Activated T-helper 1 cell treated with Interleukin-2 at 50 U/mL for 16 hours (primary cell): ENCODE measurements at places on chromosomes 11 and 22.
A peak's percentile ranks its signal among the peaks of the same experiment; 100 is the strongest.

GRCh38 chr11:11769362-11769761 lies 72.4 kb upstream of the USP47 start:
- DNase-seq: no peak

DNA sequence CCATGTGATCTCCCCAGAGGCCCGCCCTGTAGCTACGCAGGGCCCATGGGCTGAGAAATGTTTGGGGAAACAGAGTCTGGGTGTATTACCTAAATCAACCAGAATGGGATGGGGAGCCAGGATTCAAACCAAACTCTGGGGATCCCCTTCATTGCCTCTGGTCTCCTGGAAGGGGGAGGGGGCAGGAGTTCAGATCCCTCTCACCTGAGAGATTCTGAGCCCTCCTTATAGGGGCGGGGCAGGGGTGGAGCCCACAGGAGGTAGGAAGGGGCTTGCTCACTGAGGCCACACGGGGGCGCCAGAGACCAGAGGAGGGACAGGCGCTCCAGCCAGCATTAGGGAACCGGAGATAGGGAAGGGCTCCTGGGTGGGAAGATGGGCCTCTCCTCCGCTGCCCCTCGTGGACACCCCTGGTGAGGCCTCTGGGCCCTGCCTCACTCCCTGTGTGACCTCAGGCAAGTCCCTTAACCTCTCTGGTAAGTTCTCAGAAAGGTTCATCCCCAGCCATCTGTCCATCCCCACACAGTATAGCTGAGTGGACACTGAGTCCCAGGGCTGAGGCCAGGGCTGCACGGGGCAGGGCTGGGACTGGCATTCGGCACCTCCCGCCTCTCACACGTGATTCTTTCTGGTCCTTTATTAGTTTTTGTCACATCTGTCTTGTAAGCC lies 2.7 kb upstream of the CDC42BPG start:
- peak; percentile 88 for DNase-seq

- no peak for DNase-seq
Observed at GRCh38 chr11:66346476-66347424, 679 bp downstream of the B4GAT1 start.

DNA sequence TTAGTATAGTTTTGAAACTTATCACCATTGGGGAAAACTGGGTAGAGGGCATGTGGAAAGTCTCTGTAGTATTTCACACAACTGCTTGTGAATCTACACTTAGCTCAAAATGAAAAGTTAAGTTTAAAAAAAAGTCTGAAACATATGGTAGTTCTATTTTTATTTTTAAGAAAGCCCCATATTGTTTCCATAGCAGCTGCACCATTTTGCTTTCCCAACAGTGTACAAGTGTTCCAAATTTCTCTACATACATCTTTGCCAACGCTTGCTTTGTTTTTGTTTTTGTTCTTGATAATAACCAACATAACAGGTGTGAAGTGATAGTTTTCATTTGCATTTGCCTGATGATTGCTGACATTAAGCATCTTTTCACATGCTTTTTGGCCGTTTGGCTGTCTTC lies 445.2 kb downstream of the FAM181B start:
- DNase-seq: no peak

GRCh38 chr11:61617515-61617914 lies 36.6 kb upstream of the SYT7 start:
- no peak for DNase-seq

GRCh38 chr11:30798547-30799236 lies 212.5 kb upstream of the MPPED2 start:
- no peak for DNase-seq
